Cardiac septum (tissue), 1 donor: ENCODE measurements at places on chromosomes 6 and 20. TPM values are rescaled to one million over a fixed set of nuclear protein-coding genes. Genes with fewer than 3 reads are reported as not detected.

TULP1 gene
- not detected for total RNA-seq

- DNase-seq = no peak
Observed at GRCh38 chr6:158340252-158340651, 28.0 kb downstream of the TULP4 start.

GRCh38 chr6:16729183-16729691 lies 32.0 kb downstream of the ATXN1 start:
- no peak for DNase-seq

HLA-DOA gene
- 1.6 TPM for total RNA-seq

GRCh38 chr20:53100476-53100911 lies 128.3 kb downstream of the TSHZ2 start:
- DNase-seq = no peak

DNA sequence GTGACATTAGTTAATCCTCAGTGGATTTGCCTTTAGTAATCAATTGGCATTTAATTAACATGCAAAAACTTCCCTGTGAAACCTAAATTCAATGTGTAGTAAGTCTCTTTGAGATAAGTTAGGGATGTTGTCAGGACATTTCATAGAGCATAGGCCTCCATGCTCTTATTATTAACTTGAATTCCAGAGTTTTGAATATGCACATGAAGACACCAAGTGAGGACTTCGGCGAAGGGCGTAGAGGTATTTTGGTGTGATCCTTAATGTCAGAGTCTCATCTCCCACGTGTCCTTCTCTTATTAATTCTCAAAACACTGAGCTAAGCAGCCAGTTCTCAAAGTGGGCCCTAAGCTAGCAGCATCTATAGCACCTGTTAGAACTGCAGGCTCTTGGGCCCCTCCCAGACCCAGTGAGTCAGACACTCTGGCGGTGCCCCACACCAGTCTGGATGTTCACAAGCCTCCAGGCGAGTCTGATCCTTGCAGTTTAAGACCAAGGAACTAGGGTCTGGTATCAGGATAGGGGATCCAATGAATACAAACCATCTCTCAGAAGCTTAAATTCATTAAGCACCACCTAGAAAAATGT lies 292.1 kb downstream of the QKI start:
- DNase-seq = no peak

GRCh38 chr6:143009851-143010250 lies 50.8 kb upstream of the AIG1 start:
- DNase-seq = no peak
